ENCODE measurements at places on chromosomes 11 and 22.

- no peak for DNase-seq
Measured at GRCh38 chr22:40118979-40119378, 58.7 kb upstream of the TNRC6B start.

- DNase-seq: no peak
Measured at GRCh38 chr11:14350215-14350614, 8.8 kb downstream of the RRAS2 start.

GRCh38 chr11:34632105-34632791 lies 11.4 kb downstream of the EHF start:
- DNase-seq: peak; percentile 93

DNA sequence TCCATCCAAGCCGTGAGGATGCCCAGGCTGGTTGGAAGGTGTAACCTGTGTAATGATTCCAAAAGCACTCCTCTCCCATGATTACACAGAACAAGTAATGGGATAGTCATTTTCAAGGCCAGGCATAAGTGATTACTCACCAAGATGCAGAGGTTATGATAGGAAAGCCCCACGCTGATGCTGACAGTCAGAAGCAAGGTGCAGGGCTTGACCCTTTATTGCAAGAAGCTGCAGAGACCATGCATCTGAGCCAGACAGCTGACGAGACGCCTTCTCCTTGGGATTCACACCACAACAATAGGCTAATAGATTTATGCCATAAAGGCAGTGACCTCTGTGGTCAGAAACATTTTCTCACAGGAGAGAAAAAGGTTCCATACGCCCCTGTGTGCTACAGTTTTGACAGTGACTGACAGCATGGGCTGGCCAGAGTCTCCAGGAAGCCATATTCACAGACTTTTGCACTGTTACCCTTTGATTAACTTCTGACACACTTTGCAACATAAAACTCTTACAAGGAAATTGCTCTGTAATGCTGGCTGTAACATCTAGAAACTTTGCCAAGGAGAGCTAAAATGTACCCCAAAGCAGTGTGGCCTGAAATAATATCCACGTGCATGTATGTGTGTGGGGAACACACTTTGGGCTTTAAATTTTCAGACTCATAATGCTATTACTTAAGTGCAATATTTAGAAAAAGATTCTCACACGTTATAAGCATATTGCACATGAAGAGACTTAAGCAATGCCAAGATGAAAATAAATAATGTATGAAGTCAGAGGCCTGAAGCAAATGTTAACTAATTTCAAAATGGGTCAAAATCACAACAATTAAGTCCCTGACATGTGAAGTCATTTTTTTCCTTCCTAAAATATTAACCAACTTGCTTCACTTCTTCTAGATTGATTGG lies 1079.0 kb upstream of the TENM4 start:
- no peak for DNase-seq

DNA sequence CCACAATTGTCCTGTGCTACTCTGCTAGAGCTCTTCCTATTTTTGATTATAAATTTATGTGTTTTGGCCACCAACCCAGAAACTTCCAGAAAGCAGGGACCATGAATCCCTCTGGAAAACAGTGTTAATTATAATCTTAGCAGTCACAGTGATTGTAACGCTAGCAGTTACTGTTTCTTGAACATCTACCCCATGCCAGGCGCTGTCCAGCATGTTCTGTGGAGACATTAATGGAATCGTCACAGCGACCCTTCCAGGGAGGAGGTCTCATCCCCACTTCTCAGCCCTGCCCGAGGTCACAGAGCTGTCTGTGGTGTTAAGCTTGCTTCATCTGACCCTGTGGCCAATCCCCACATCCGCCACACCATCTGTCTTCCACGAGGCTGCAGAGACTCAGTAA lies 13.9 kb upstream of the PNPLA5 start:
- no peak for DNase-seq

DNA sequence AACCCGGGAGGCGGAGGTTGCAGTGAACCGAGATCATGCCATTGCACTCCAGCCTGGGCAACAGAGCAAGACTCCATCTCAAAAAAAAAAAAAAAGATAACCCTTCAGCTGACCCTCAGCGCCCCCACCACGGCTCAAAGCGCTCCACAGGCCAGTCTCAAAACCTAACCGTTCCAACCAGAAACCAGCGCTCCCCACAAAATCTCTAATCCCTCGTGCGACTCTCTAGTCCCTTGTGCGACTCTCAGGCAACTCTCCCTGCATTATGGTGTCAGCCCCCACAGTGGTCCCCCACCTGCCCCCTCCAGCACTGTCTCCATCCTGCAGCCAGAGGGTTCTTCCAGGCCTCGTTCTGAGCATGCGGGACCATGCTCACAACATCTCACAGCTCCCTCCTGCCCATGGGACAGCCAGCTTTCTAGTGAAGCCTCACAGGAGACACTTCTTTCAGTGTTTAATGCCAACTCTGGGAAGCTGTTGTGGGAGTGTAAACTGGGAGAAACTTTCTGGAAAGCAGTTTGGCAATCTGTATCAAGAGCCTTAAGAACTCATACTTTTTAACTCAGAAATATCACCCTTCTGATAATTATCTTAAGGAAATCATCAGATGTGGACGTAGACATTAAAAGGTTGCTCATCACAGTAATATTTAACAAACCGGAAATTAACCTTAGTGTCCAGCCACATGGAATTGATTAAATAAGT lies 4.2 kb upstream of the RASGRP2 start:
- no peak for DNase-seq

DNA sequence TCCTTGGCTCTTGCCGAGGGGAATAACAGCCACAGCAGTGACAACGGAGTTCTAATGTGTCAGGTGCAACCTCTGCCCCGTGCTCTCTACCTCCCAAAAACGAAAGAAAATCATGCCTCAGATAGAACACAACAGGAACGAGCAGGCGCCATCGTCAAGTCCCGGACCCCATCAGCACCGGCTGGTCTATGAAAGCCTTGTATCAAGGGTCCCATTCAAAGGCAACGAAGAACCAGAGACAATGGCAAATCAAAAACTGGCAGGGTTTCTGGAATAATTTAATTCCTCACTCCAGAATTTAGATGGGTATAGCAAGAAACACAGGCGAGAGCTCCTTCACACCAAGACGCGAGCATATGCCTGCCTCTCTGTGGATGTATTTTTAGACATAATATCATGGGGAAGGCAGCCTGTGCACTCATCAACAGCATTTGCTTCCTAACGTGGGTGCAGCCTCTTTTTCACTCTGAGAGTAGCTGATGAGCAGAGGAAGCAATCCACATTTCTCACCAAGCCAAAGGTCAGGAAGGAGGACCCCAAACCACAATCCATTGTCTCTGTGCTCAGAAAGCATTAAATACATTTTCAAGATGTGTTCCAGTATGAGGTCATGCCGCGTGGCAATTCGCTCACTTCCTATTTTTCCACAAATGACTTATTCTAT lies 193.4 kb upstream of the BLID start:
- no peak for DNase-seq

DNA sequence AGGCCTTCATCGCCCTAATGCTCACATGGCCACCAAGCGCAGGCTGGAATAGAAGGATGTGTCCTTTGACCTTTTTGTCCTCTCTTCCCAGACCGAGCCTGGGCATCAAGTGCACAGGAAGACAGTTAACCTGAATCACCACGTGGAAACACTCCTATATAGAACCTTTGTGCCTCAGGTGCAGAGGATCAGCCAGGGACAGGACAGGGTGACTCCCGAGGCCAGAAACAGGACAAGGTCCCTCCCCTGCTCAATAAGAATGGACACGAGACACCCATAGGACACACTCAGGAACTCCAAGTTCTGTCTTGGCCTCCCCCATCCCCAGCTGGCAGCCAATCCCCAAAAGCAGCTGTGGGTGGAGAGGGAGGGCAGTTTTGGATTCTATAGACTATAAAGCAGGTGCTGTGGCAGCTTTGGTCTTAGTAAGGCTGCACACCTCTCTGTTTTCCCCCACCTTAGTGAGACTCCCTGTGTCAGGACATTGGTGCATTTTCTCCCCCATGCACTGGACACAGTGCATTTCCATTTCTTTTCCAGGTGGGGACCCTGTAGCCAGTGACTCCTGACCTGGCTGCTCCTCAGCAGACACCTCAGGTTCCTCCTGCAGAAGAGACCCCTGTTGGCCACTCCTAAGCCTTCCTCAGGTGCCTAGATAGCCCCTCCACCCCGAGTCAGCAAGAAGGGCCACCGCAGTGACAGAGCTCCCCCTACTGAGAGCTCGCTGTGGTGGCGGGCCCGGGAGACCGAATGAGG lies 43.6 kb upstream of the POU2AF1 start:
- peak; percentile 11 for DNase-seq

- no peak for DNase-seq
Measured at GRCh38 chr22:32717337-32718240, 83.9 kb upstream of the TIMP3 start.

DNA sequence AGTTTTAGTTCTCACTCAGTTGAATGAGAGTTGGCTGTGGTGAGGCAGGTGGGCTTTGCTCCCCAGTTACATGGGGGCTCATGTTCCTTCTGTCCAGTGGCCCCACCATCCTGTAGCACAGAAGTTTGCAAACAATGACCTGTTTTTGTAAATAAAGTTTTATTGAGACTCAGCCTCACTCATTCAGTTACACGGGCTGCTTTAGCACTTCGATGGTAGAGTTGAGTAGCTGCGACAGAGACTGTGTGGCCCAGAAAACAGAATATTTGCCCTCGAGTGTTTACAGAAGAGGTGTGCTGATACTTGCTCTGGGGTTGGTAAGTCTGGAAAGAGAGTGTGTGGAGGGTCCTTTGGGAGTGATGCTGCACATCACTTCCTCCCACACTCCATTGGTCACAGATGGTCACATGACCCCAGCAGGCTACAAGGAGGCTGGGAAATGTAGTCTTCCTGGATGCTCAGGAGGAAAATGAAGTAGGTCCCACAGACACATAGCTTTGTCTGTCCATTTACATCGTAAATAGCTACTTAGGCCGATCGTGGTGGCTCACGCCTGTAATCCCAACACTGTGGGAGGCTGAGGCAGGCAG lies 34.6 kb downstream of the IFT27 start:
- DNase-seq: no peak

DNA sequence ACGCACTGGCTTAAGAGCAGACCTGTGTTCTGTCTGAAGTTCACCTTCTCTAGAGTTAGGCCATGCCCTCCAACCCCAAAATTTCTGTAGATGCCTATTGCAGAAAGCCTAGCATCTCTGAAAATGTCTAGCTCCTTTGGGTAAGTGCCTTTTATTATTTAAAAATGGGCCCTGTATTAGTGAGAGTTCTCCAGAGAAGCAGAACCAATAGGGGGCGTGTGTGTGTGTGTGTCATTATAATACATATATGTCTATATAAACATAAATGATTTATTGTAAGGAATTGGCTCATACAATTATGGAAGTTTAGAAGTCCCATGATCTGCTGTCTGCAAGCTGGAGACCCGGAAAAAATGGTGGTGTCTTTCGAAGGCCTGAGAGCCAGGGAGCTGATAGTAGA lies 144.7 kb downstream of the TTC17 start:
- no peak for DNase-seq

GRCh38 chr22:26443901-26444690 lies 15.0 kb downstream of the ASPHD2 start:
- no peak for DNase-seq

- DNase-seq: no peak
Measured at GRCh38 chr11:91082255-91082654, 859.4 kb upstream of the CHORDC1 start.

GRCh38 chr11:65899356-65900124 lies 648 bp downstream of the FOSL1 start:
- DNase-seq: no peak

DNA sequence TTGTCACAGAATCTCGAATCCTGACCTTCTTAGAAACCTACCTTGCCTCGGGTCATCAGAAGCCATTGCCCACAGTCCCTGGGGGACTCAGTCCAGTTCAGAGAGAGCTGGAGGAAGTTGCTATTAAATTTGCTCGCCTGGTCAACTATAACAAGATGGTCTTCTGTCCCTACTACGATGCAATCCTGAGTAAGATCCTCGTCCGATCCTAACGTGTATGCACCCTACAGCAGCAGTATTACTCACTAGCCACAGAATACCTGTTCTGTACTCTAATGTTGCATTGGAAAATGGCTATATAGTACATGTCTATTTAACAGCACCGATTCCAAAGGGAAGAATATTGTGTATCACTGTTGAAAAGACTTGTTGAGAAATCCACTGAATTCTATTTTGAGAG lies 33.1 kb downstream of the TCP11L1 start:
- DNase-seq: no peak

- no peak for DNase-seq
Measured at GRCh38 chr11:130449310-130449990, 1.0 kb downstream of the ADAMTS15 start.

DNA sequence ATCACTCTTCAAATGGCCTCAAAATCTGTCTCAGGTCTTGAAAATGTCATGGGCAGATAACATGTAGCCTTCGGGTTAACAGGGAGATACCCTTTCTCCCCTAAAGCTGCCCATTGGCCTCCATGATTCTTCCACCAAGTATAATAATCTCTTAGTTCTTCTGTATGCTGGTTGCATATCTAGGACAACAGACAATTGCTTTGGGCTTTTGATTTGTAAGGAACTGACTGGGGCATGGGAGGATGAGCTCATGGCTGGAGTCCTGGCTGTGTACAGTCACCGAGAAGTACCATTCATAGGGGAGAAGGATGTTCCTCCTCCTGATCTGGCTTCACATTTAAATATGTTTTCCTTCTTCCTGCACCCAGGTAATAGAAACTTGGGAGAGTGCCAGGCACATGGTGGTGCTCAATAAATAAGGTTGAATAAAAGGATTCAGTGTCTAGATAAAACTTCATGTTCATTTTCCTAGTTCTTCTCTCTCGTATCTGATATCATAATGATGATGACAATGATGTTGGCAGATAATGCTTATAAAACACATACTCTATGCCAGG lies 2.8 kb upstream of the AMPD3 start:
- DNase-seq: no peak

- no peak for DNase-seq
Measured at GRCh38 chr11:74179234-74180052, 8.4 kb downstream of the PPME1 start.

GRCh38 chr22:32042924-32043323 lies at the start of gene SLC5A1:
Gene SLC5A1 (plus strand): TSS chr22:32043261. CDS start chr22:32043282, 21 bp downstream.
- no peak for DNase-seq

- DNase-seq: no peak
Measured at GRCh38 chr11:17720796-17721171, 1.4 kb downstream of the MYOD1 start.

DNA sequence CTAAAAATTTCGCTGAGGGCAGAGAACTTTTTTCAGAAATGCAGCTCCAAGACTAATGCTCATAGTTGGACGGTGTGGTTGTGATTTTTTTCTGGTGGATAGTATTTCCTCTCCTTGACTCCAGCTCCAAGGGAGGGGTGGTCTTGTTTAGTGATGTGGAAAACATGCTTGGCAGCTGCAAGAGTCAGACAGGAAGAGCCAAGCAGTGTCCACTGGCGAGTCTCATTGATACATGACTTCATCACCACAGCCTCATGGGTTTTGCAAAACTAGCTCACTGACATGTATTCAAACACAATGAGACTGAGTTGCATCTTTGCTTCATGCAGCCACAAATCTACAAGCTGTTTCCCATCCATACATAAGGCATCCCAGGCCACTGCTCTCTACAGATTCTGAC lies 7.3 kb upstream of the KCNJ1 start:
- DNase-seq: no peak

GRCh38 chr22:33792832-33793231 lies 127.4 kb downstream of the LARGE1 start:
- DNase-seq: no peak

Measured in NCI-H748 treated with DMSO at 0.1 percent for 48 hours (cell line).